ENCODE measurements at places on chromosomes 11 and 22.
A peak's percentile ranks its signal among the peaks of the same experiment; 100 is the strongest.

DNA sequence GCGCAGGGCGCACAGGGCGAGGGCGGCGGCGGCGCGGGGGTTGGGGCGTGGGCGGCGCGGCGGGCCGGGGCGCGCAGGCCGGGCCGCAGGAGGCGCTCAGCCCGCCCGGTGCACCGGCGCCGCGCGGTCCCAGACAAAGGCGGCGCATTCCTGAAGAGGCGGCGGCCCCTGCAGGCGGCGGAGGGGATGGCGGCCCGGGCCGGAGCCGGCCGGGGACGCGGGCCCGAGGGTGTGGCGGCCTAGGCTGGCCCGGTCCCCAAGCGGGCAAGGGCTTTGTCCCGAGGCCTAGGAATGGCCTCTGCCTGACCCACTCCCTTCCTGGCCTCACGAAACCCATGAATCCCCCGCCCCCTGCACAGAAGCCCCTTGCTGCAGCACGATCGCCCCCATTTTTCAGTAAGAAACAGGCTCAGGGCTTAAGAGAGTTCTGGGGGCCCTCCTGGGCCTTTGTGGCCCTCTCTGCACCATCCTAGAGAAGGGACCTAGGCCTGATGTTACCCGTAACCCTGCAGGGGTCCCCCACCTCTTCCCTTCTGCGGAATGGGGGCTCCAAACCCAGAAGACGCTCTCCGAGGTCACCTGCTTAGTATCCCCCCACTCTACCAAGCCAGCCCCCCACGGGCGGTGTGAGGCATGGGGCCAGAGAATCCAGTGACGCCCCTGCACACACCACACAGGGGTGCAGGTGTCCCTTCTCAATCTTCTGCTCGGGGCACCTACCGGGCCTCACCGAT lies at the start of gene RTN4R:
TSS of gene RTN4R (minus strand) at position 40 of the 734 bp plus-strand sequence. CDS start 226 bp downstream, outside the sequence.
- peak; percentile 82 for DNase-seq

DNA sequence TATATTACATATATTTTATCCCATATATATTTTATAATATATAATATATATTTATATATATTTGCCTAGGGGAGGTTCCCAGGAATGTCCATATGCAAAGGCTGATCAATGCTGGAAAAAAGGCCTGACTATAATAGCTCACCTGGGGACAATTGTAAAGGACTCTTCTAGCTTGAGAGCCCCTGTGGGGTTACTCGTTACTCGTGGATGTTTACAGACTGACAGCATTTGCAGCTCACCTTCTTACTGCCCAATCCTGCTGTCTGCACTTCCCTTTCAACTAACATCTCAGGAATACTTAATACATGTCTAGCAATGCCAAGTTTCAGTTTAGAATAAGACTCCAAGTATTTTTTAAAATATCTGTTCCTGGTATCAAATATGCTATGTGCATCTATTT lies 1365.4 kb upstream of the RAG2 start:
- no peak for DNase-seq

- no peak for DNase-seq
Observed at GRCh38 chr22:38290347-38290746, 17.5 kb upstream of the TMEM184B start.

DNA sequence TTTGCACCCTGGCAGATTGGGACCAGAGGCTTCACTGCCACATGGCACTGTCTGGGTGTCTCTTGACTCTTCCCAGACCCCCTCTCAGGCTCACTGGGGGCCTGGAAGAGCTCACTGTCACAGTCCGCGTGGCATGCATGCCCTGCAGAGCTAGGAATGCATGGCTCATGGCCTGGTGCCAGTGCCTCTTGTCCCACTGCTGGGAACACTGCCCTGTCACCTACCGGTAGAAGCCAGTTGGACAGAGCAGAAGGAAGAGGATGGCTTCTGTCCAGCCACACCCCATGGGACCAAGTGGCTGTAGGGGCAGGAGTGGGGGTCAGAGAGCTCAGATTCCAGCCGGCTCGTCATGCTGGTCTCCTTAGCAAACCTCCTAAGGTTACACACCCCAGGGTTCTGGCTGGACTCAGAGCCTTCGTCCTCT lies 29.7 kb downstream of the MB start:
- DNase-seq, result no peak

GRCh38 chr11:57487920-57488659 lies 27.4 kb downstream of the SLC43A1 start:
- DNase-seq, result no peak

DNA sequence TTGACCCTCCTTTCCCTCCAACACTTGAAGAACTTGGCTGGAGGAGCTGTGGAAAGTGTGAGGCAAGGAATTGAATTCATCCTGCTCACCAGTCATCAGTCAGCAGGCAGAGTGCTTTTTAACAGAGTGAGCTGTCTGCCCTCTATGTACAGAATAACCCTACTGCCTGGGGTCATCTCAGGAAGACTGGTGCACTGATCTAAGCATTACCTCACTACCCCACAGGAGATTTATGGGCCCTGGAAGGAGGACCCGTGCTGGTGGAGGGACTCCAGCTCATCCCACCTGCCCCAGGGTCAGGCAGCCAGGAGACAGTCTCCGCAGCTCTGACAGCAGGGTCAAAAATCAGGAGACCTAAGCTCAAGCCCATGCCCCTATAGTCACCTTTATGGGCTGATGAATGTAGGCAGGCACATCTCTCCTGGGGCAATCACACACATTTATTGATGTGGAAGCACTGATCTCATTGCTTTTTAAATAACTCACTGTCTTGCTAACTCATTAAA lies 270.8 kb upstream of the SESN3 start:
- no peak for DNase-seq

GRCh38 chr11:18223591-18224387 lies 12.8 kb downstream of the SAA4 start:
- DNase-seq, result no peak

GRCh38 chr11:43581370-43582023 lies 99.0 kb upstream of the HSD17B12 start:
- no peak for DNase-seq

DNA sequence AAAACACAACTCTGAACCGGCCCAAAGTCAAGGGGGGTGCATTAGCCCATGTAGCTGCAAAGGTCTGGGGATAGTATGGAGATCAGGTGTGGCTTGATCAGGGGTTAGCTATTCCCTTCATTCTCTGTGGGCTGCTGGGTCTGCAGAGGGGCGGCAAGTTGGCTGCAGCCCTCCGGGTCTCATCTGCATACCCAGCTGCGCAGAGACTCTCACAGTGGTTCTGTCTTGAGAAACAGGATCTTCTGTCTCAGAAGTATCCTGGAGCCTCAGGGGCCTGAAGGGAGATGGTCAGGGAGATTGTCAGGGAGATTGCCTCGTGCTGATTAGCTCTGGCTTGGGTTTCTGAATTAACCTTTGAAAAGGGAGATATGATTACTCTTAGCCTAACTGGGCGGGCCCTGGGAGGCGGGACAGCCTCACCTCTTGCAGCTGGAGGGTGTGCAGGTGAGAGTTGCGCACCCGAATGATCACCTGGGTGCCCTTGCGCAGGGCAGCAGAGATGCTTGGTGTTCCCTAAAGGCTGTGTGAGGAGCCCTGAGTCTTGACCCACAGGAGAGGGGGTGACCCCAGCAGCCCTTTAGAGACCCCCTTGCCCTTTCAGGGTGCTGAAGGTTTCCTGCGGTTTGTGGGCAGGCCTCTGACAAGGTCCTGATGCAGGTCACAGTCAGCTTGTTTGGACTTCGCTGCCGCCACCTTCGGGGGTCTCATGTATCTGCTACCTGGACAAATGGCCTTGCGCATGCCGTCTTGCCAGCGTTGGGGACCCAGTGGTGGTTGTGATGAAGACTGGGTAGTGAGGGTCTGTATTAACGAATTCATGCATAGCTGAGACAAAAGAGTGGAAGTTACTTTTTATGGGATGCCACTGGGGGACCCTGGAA lies 7.3 kb downstream of the ARHGAP8 start:
- no peak for DNase-seq

DNA sequence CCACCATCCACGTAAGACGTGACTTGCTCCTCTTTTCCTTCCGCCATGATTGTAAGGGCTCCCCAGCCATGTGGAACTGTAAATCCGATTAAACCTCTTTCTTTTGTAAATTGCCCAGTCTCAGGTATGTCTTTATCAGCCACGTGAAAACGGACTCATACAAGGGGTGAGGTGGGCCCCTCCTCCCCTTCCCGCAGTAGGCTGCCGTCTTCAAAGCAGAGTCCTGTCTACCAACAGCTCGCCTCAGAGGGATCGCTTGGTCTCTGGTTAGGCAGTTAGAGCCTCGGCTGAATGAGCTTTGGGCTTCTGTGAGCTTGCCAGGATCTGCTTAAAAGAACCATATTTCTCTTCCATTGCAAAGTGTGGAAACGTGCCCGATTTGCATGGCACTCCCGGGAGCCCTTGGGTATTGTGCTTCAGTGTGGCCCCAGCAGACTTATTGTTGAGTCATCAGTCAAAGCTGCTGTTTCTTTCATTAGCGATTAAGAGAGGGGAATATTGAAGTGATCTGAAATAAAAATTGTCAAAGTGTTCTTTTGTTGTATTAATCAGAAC lies 338.3 kb downstream of the TBC1D22A start:
- no peak for DNase-seq

DNA sequence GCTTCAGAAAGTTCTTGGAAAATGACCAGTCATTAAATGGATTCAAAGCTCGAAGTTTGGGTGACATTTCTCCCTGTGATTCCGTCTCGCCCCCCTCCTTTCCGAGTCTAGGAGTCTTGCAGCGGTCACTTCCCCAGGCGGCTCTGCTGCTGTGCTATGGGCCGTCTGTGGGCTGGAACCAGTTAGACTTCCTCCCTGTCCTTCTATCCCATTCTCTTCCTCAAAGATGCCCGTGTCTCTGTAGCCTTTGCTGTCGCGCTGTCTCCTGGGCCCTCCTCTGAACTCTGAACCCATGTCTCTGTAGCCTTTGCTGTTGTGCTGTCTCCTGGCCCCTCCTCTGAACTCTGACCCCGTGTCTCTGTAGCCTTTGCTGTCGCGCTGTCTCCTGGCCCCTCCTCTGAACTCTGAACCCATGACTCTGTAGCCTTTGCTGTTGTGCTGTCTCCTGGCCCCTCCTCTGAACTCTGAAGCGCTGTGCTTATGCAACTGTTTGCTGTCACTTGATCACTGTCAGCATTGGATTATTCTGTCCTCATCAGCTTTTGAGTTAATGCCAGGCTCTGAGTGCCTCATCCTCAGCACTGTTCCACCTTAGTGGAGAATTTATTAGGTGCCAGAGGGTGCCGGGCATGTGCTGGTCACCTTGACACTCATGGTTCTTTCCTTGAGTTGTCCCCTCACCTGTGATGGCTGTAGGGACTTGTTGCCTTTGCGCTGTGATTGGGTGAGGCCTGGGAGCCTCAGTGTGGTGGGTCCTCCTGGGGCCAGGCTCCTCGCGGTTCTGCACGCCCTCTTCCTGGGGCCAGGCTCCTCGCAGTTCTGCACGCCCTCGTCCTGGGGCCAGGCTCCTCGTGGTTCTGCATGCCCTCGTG lies 173.3 kb downstream of the TBC1D22A start:
- DNase-seq, result no peak

DNA sequence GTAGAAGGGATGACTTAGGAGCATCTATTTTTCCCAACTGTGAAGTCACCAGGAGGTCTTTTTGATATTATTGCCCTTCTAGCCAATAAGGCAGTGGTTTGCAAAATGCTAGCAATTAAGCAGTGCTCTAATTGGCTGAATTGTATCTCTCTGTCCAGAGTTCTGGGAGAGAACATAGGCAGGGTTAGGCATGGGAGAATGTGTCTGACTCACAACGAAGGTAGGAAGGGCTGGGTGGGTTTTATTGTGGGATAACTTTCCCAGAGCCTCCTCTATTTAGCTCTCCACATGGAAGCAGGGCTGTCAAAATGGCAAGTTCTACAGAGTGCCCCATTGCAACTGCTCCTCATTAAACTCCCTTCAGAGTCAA lies 415.9 kb upstream of the CADM1 start:
- DNase-seq, result no peak

GRCh38 chr11:126102436-126102981 lies 39.8 kb upstream of the CDON start:
- DNase-seq, result no peak

- DNase-seq, result no peak
Observed at GRCh38 chr22:19902245-19902715, 39.3 kb upstream of the COMT start.

DNA sequence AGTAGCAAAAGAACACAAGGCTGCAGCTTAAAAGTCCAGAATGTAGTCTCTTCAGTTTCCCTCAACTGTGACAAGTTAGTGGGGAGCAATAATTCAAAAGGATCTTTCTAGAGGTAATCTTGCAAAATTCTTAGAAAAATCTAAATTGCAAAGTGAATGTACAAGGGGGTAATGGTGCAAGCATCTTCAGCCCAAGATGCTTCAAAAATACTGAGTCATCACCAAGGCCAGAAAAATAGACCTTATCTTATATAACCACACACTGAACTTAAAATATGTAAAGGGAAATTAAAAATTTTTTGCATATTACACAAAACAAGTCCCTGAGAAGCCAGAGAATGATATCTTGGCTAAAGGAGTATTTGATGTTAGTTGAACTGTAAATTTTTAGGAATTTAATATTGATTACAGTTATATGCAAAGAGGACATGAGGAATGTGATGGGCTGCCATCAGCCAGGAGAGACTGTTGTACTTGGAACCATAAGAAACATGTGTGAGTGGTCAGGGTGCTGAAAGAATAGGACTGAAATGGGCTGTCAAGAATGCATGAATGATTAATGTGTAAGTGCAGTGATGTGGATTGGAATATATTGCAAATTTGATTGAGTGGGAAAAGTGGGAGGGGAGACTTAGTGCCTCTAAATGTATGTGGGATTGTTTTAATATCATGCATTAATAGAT lies 85.7 kb upstream of the LIN7C start:
- DNase-seq, result no peak

- no peak for DNase-seq
Observed at GRCh38 chr11:66789097-66789890, 53.9 kb upstream of the RCE1 start.

DNA sequence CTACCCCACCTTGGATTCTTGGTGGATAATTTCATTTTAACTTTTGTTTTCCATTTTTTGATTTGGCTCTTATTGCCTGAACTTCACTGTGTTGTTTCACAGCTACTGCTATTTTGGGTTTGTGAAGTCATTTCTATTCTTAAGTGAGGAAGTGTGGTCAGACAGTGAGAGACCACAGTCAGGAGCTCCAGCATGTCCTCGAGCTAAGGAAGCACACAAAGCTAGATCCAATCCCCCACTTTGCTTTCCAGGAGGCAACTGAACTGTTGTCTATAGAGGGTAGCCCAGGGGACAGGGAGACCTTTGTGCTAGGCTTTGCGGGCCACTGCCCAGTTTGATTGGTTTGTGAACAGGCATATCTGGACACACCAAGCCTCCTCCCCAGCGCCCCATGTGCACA lies 251.8 kb upstream of the KIRREL3 start:
- DNase-seq, result no peak

DNA sequence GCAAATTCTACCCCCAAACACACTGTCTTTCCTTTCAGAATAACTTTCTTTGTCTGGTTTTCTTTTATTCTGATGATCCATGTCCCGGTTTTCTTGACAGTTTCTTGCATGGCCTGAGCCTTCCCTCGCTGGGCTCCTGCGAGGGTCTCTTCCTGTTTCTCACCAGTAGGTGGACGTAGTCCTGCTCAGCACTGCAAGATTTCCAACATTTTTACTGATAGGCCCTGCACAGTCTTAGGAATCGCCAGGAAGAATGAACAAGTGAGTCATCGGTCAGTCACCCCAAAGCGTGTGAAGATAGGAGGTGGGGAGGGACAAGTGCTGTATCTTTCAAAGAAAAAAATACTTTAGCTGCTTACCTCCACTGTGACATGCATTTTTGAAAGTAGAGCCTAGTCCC lies 16.9 kb upstream of the KIRREL3 start:
- DNase-seq, result no peak

GRCh38 chr22:25853501-25854284 lies 111.7 kb downstream of the MYO18B start:
- no peak for DNase-seq

All from substantia nigra (tissue), 51 donors.